Islet precursor cell (in vitro differentiated cells): ENCODE measurements at places on chromosomes 12 and 14.

DNA sequence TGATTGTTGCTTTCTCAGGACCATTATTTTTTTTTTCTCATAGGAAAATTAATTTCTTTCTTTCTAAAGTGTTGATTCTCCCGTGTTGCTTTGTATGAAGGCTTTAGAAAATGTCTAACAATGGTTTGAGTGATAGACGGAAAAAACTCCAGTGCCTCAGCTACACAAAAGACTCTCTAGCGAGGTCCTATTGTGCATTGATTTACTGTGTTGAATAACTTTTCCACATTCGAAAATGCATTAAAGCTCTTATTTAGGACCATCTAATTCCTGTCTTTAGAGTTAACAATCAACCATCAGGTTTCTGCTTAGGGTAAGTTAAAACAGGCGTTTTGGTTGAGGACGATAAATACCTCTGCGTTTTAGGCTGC, 99.6 kb downstream of the PTPN11 start:
- DNase-seq = no peak

DNA sequence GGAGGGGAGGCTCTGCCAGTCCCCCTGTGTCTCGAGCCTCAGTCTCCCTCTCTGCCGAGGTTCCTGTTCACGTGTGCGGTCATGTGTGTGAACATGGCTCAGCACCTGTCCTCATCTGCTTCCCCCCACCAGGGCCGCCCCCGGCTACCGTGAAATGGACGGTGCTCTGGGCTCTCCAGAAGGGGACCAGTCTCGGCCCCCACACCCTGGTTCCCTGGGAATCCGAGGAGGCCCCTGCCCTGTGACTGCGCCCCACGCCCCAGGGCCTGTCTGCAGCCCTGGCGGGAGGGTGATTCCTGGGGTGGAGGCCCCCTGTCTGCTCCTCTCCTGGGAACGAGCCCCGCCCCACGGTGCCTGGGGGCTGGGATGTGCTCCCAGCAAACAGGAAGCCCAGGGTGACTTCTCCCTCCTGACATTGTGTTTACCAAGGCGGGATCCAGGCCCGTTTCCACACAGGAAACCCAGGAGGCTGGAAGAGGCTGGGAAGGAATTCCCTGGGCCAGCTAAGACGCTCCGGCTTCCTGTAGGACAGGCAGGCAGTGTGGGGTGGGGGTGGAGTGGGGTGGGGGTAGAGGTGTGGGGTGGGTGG, 46.6 kb downstream of the KIF26A start:
- DNase-seq = peak; percentile 75

DNA sequence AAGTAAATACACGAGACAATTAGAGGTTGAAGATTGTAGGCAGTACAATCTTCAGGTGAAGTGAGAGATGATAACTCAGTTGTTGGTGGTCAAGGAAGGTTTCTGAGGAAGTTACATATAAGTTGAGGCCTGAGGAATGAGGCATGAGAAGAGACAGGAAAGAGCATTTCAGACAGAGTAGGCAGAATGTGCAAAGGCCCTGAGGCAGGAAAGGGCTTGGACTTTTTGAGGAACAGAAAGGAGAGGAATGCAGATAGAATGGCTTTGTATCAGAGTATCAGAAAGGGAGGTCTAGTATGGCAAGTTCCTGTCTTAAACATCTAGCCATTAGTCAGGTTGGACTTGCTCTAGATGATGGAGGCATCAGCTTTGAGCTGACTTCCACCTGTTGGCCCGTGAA, 122.5 kb downstream of the CAND1 start:
- no peak for DNase-seq

GRCh38 chr14:22668417-22668816, 24.3 kb upstream of the OR6J1 start:
- DNase-seq = no peak

DNA sequence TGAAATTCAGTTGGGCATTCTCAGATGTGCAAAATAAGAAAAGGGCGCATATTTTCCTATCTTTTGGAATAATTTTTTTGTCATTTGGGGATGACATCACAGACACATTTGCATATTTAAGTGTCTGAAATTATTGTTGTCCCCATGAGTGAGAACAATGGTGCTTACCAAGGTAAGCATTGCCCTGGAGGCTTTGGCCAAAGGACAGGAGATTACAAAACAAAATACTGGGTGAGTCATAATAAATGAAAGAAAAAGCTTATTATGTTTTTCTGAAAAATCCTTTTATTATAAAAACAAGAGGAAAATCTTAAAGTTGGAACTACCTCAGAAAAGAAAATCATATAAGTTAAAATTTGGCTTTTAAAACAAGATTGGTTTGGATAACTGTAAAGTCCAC, 254.9 kb downstream of the BTG1 start:
- DNase-seq = no peak

DNA sequence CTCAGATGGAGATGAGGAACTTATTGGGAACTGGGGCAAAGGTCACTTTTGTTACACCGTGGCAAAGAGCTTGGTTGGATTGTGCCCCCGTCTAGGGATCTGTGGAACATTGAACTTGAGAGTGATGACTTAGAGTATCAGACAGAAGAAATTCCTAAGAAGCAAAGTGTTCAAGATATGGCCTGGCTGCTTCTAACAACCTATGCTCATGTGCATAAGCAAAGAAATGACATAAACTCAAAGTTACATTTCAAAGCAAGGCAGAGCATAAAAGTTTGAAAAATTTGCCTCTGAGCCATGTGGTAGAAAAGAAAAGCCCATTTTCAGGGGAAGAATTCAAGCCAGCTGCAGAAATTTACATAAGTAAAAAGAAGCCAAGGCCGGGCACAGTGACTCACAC, 21.5 kb upstream of the RAP1B start:
- no peak for DNase-seq

GRCh38 chr12:105930557-105931503, 207.9 kb downstream of the NUAK1 start:
- no peak for DNase-seq

DNA sequence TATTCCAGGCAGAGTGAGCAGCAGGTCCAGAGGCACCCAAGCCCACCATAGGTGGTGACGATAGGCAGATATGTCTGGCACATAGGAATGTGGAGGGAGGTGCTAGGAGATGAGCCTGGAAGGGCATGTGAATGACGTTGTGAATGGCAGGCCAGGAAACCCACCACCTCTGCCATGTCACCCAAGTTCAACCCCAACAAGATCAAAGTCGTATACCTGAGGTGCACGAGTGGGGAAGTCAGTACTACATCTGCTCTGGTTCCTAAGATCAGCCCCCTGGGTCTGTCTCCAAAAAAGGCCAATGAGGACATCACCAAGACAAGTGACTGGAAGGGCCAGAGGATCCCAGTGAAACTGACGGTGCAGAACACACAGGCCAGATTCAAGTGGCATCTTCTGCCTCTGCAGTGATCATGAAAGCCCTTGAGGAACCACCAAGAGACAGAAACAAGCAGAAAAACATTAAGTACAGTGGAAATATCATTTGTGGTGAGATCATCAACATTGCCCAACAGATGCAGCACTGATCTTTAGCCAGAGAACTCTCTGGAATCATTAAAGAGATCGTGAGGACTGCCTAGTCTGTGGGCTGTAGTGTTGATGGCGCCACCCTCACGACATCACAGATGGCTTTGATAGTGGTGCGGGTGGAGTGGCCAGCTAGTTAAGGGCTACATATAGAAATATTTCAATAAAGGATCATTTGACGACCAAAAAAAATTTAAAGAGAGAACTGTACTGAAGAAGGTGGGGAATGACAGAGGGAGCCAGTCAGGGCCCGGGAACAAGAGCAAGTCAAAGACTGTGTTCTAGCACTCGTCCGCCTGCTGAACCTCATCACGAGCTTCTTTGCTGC, 99.7 kb downstream of the ZFP36L1 start:
- no peak for DNase-seq

DNA sequence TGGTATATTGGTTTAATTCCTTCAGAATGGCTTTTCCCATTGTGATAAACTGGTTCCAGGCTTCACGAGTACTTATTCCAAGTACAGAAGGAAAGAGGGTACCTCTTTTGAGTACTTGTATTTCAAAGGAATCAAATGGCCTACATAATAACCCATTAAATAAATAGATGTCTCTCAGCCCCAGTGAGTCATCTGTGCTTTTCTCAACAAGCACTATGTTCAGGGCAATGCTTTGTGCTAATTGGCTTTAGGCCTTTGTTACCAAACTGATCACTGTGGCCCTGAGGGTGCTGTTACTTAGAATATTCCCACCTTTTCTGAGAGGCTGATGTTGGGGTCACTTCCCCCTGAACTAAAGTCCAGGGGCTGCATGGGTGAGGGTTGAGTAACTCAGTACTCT, 107.1 kb downstream of the LRRK2 start:
- DNase-seq = no peak

GRCh38 chr14:92540472-92541048, 27.0 kb downstream of the RIN3 start:
- DNase-seq = peak; percentile 67

DNA sequence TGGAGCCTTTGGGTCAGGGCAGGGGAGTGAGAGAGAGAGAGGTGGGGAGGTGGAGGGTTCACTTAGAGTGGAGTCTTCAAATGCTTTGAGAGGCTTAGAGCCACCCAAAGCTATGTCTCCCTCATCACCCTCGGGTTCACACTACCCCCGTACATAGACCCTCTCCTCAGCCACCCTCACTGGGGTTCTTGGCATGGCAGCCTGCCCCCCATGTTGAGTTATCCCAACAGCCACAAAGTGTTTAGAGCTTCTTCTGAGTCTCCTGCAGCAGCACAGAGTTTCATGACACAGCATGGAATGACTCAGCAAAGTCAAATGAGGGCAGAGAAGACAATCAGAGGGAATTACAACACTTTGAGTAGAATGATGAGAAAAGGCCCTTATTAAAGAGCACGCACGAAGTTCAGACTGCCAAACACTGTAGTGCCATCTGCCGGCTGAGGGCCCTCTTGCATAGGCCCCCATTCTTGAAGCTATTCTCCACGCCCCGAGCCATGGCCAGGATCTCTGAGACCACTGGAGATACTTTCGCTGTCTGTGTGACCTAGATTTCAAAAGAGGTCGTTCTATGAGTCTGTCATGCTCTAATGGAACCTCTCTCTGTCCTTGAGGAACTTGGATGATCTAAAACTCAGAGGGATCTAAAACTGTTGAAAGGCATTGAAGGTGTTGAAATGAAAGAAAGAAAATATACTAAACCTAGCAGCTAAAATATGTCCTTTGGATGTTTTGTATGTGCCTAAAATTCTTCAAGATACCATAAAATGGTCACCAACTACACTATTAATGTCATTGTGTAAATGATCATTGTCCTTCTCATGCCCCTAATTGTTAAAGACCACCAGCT, 221.9 kb downstream of the PELI2 start:
- DNase-seq = peak; percentile 75

- DNase-seq = no peak
Observed at GRCh38 chr14:60575008-60575407, 66.1 kb downstream of the SIX6 start.

DNA sequence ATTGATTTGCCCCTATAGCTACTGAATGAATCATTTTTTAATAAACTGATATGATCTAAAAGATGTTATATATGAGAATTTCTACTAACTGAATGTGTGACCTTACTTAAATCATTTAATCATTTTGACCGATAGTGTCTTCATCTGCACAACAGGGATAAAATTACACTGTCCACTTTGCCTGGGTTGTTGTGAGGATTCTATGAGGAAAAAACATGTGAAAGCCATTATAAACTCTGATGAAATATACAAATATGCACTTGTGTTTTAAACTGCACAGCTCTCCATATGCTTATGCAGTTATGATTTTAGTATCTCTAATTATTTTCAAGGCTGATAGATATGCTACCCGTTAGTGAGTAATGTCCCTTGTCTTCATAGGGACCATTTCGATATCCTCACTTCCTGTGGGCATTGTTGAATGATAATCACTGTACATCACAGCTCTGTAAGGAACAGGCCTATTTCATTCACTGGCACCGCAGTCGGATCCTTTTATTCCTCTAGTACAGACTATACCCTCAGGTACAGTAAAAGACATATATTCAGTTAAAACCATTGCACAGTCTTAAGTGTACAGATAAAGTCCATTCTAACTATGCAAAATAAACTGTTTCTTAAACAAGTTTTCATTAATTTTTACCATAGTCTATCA, 88.7 kb upstream of the RAP1B start:
- DNase-seq = no peak

DNA sequence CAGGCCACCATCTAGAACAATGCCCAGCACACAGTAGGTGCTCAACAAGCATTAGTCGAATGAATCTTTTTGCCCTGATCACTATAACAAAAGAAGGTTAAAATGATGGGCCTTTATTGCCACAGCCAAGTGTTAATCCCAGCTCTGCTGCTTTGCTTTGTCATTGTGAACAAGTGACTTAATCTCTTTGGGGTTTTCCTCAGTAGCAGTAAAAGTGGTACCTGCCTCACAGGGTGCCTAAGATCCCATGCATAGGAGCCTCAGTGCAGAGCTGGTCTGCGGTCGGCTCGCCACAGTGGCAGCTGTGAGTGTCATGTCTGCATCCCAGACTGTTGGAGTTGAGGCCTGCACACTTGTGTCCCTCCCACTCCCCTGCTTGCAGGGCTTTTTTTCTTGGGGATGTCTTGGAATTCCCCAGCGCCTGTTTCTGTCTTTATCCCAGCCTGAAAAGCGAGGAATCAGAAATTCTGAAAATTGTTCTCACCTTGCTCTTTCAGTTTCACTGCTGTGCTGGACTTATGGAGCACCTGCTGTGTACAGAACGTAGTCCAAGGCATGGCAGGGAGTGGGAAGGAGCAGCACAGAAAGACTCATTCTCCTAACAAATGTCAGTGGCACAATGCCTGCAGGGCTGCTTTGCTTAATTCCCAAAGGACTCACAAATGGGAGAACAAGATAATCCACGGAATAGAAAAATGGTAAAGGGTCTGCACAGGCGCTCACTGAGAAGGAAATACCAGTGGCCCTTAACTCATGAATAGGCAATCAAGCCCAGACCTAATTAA, 90.8 kb downstream of the EML1 start:
- no peak for DNase-seq

DNA sequence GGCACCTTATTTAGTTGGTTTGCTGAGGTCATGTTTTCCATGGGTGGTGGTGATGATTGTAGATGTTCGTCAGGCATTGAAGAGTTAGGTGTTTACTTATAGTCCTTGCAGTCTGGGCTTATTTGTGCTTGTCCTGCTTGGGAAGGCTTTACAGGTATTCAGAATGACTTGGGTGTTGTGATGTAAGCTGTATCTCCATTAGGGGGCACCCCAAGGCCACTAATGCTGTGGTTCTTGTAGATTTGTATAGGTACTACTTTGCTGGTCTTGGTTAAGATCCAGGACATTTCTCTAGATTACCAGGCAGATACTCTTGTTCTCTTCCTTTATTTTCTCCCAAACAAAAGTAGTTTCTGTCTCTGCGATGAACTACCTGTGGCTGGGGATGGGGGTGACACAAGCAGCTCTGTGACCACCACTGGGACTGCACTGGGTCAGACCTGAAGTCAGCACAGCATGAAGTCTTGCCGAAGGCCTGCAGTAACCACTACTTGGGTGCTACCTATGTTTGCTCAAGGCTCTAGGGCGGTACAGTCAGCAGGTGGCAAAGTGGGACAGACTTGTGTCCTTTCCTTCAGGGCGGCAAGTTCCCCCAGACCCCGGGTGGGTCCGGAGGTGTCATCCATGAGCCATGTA, 35.8 kb upstream of the FBXO33 start:
- peak; percentile 74 for DNase-seq

GRCh38 chr14:47365233-47365632, 310.2 kb downstream of the MDGA2 start:
- peak; percentile 77 for DNase-seq

GRCh38 chr12:56078931-56079722, 838 bp upstream of the ERBB3 start:
- DNase-seq = peak; percentile 98

GRCh38 chr14:56487761-56488160, 91.8 kb upstream of the TMEM260 start:
- no peak for DNase-seq
